Stimulated activated CD8-positive, alpha-beta memory T cell treated with anti-CD3 and anti-CD28 coated beads, Interleukin-12 subunit alpha, Interleukin-12 subunit beta, amount 100 ng/mL, for 1 hour (primary cell): ENCODE measurements at places on chromosomes 5 and 9.

DNA sequence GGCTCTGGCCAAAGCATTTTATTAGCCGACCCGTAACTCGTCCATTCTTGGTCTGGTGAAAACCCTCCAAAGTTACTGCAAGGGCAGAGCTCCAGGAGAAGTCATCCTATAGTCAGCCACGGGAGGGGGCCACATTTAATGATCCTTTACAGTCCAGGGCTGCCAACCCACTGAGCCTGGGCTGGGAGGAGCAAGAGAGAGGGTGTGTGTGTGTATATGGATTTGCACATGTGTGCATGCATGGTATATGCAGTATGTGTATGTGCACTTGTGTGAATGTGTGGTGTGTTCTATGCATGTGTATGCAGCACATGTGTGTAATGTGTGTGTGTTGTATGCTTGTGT lies 4.2 kb upstream of the RASGEF1C start:
- no peak for DNase-seq

DNA sequence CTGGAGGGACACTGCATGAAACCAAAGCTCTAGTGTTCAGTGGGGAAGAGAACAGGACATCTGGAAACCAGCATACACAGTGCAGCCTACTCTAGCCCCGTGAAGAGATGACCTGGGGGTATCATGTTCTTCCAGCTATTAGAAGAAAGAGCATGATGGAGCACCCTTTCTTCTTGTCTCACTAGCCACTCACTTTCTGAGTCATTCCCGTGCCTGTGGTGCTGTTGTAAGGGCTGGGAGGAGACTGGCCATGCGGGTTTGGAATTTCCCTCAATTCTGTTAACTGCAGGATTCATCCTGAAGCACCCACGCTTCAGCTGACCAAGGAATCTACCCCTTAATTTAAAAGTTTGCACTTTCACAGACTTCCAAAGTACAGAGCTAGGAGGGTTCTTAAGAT lies 137.0 kb downstream of the COL23A1 start:
- no peak for DNase-seq

GRCh38 chr9:106758911-106759310 lies 104.1 kb upstream of the ZNF462 start:
- DNase-seq: no peak

DNA sequence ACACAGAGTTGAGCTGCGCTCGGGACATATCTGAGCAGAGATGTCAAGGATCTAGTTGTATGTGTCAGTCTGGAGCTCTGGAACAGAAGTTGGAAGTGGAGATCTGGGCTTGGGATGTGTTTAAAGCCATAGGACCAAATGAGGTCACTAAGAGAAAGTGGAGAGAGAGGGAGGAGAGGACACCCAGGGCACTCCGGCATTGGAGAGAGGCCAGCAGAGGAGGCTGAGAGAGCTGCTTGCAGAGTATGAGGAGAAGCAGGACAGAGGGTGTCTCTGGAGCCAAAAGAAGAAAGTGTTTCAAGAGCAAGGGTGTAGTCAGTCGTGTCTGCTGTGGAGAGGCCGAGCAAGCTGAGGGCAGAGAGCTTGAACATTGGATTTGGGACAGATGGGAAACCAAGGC lies 34.7 kb downstream of the ARHGEF37 start:
- DNase-seq: no peak

- DNase-seq: no peak
Observed at GRCh38 chr5:150674341-150674821, 13.3 kb downstream of the MYOZ3 start.

GRCh38 chr9:21890696-21891095 lies 88.3 kb downstream of the MTAP start:
- no peak for DNase-seq

DNA sequence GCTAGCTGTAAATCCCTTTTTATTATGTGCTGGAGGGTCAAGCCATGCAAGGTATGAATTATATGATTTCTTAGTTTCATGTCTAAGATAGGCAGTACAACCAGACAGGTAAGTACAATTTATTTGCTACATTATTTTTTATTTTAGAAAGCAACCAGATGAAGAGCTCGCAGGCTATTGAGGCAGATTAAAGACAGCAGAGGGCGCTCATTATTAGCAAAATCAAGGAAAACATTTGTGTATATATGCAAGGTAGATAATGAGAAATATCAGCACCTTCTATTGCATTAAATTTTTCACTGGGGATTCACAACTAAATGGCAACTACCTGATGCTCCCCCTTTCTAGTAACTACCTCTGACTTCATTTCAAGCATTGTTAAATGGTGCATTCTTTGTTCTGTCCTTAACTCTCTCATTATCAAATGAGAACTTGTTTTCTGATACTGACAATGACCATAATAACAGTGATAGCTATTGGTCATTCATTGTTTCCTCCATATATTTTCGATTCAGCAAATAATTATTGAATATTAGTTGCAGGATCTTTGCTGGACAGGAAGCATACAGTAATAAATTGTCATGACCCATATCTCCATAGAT lies 8.6 kb downstream of the SCGB3A2 start:
- no peak for DNase-seq

GRCh38 chr9:103978396-103978795 lies 115.7 kb upstream of the SMC2 start:
- DNase-seq: no peak
